Mesothelial cell of epicardium (in vitro differentiated cells): ENCODE measurements at places on chromosomes 11 and 22.

DNA sequence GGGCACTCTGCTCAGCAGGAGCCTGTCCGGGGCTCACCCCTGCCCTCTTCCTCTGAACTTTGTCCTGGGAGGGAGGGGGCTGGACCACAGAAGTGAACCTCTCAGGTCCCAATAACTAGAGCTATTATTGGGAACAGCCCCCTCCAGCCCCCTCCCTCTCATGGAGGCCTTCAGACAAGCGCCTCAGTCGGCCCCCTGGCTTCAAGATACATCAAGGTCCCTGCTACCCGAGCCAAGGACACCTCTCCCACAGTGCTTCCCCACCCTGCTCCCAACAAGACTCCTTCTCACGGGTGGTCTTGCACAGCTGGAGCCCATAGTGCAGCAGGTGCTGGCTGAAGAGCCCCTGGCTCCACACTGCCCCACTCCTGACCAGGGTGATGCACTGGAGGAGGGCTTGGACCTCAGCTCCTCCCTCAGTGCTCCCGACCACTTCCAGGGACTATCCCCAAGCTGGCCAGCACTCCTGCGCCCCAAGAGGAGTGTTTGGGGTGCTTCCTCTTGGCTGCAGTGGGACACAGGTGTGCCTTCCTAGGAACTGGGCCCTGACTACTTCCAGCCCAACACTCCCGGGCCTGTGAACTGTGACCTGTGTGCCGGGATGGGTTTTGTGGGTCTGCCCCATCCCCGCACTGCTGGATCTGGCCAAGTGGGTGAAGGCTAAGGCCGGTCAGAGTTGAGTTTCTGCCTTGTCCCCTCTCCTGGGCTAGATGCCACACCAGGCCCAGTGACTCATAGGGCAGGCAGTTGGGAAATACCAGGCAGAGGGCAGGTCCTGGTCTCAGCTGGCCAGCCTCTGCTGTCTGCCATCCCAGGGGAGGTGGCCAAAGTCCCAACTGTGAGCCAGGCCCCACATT lies 2.2 kb downstream of the PNPLA2 start:
- DNase-seq: no peak

DNA sequence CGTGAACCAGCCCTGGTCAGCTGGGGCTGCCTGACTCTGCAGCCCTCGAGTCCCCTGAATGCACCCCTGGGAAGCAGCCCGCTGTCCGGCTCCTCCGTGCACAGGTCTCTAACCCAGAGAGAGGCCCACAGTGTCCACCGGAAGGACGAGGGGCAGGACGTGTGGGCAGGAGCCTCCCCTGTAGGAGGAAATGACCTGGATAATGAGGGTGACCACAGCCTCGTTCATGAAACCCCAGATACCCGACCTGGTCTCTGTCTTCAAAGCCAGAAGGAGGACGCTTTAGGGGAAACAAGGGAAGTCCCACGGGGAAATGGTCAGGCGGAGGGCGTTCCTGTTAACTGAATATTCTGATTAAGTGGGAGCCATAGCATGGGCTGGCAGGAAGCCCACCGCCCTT lies 23.3 kb downstream of the LIF start:
- no peak for DNase-seq

DNA sequence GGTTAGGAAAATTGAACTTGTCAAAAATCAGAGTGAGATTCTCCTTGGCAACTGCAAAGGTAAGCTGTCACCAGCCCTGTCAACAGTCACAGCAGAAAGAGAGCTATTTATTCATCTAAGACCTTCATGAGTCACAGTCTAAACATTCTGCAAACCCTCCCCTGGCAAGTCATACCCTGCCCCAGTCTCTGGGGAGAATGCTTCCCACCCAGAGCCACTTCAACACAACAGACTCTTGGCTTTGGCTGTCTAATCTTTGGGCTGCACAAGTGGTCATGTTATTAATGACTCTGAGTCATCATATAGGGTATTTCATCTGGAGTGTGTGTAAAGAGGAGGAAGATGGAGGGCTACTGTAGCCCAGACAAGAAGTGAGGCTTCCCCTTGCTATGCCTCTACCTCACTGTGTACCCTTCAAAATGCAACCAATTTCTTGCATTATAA lies 153.4 kb downstream of the CCDC34 start:
- no peak for DNase-seq

- DNase-seq: no peak
Observed at GRCh38 chr11:119722281-119722794, 6.7 kb downstream of the NECTIN1 start.

- DNase-seq: no peak
Observed at GRCh38 chr11:41879214-41879613, 419.8 kb upstream of the LRRC4C start.

- DNase-seq: no peak
Observed at GRCh38 chr22:35868938-35869337, 151.3 kb downstream of the APOL5 start.

GRCh38 chr22:41050883-41051282 lies 41.5 kb upstream of the EP300 start:
- DNase-seq: no peak

- DNase-seq: no peak
Observed at GRCh38 chr22:35299217-35299672, 449 bp upstream of the TOM1 start.

- no peak for DNase-seq
Observed at GRCh38 chr11:7964873-7965272, 374 bp downstream of the NLRP10 start.

- DNase-seq: no peak
Observed at GRCh38 chr11:40513281-40513680, 946.2 kb downstream of the LRRC4C start.

- DNase-seq: peak; percentile 40
Observed at GRCh38 chr22:49367041-49367697, 460.5 kb downstream of the BRD1 start.

GRCh38 chr11:71998649-71999310 lies at the start of gene IL18BP:
Gene IL18BP, plus strand, starts transcription at chr11:71998909. Its CDS starts 1,076 bp downstream, at chr11:71999985.
- no peak for DNase-seq

GRCh38 chr11:93541884-93542810 lies 1.0 kb downstream of the SMCO4 start:
- peak; percentile 45 for DNase-seq
